Stimulated activated CD4-positive, alpha-beta T cell treated with anti-CD3 and anti-CD28 coated beads, Interleukin-2, amount 100 ng/mL, for 48 hours (primary cell): ENCODE measurements at places on chromosomes 2 and 18.

DNA sequence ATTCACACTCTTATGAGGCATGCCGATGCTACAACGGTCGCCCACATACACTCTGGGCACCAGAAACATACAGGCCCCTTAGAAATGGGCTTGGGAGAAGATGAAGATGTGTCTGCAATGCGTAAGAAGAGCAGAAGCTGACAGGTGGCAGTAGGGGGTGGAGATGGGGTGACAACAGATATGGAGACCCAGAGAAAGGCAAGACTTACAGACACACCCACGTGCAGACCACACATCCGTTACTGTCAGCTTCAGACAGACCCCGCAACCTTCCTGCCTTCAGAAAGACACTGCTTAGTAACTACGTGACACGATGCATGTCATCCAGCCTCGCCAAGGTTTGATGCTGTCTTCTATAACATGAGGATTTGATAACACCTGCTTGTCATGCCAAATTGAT, 89.5 kb downstream of the ZFP36L2 start:
- no peak for DNase-seq

GRCh38 chr2:109130723-109130995, 1.7 kb downstream of the SH3RF3 start:
- no peak for DNase-seq

GRCh38 chr18:76386886-76387285, 108.2 kb downstream of the ZNF516 start:
- no peak for DNase-seq

- DNase-seq = no peak
Measured at GRCh38 chr2:20182241-20182931, 42.5 kb downstream of the SDC1 start.

GRCh38 chr2:162266460-162266760, 23.2 kb upstream of the FAP start:
- no peak for DNase-seq

DNA sequence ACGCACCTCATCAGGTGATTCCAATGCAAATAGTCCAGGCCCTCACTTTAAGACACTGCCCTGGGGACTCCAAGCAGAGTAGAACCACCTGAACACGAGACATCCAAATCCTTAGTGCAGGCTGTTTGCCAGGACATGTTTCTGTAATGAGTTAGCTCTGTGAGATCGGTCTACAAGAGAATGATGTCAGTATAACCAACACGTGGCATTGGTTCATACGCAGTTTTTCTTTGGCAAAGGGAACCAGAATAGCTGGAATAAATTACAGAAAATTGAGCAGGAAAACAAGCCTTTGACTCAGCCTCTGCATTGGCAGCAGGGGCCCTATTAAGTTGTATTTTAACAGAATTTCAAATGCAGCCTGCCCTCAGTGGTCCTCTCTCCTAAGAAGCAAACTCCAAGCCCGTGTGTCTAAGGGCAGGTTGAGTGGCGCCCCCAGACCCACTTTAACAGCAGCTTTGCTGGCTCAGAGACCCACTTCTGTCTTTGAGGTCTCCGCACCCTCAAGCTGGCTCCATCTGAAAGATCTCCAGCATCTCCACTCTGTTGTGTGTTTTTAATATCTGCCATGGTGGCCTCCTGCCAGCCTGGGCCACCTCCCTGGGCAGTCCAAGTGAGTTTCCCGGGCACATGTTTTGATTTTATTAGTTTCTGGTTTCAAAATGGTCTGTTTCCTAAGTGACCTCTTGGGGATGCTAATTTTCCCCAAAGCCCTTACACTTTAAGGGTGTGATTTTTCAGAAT, 61.3 kb downstream of the ALPK2 start:
- DNase-seq = no peak

DNA sequence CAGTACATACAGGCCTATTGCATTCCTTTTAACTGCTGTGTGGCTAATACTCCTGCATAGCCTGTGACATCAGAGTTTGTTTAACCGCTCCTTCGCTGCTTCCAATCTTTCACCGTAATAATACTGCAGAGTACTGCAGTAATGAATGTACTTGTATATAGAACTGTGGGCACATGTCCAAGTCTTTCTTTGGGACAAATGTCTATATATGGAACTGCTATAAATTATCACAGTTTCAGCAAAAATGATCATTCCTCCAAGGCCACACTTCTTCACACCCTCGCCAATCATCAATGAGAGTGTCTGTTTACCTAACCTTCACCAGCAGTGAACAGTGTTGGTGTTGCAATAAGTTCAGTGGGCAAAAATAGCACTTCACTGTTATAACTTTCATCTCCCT, 230.4 kb downstream of the SP3 start:
- DNase-seq = no peak

DNA sequence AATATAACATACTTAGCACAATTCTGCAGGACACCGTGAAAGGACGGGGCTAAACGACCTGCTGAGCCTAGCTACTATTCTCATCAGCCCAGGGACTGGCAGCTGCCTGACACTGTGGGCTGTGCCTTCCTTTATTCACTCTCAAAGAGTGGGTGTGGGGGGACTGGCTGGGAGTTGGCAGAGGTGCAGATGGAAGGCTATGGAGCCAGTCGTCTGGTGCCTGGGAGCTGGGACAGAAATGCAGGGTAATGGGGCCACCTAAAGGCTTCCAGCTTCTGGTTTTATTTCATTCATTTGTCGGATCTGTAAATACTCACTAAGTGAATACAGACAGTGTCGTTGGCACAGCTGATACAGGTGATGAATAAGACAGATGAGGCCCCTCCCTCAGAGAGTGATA, 56.0 kb upstream of the NFU1 start:
- DNase-seq = no peak

DNA sequence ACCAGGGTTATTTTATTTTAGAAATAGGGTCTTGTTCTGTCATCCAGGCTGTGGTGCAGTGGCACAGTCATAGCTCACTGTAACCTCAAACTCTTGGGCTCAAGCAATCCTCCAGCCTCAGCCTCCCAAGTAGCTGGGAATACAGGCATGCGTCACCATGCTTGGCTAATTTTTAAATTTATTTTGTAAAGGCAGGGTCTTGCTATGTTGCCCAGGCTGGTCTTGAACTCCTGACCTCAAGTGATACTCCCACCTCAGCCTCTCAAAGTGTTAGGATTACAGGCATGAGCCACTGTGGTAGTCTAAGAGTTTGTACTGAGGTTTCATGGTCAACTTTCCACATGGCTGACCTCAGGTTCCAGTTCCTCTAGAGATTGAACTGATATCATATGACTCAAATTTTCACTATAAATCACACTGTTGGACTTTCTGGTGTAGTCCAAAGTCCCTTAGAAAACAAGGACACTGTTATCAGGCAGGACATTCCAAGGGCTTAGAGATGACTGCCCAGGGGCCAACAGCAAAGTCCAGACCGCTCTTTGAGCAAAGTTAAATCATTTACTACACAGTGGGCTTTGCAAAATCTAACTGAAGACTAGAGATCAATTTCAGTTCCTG, 82.0 kb upstream of the MEX3C start:
- DNase-seq = no peak
